ENCODE measurements at places on chromosomes 7 and 10.
A peak's percentile ranks its signal among the peaks of the same experiment; 100 is the strongest.

DNA sequence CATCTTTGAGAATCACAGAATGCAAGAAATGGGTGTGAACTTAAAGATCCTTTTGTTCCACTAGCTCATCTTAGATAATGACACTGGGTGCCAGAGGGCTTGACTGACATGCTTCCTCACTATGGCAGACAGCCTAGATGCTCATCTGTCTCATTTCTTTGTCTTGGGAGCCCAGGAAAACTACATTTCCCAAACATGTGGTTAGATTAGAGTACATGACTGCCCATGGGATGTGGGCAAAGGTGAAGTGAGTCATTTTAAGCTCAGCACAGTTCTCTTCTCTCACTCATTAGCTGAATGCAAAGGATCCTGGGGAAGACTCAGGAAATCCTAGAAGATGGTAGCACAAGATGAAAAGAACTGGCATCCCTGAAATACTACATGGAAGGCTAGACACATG is 32.5 kb upstream of the TBX20 start:
- no peak for DNase-seq

GRCh38 chr10:32985775-32986350 is 27.8 kb upstream of the ITGB1 start:
- DNase-seq, result no peak

- no peak for DNase-seq
These were observed 119.9 kb downstream of the LRRC18 start for GRCh38 chr10:48819783-48820182.

GRCh38 chr7:2162959-2163358 is 69.8 kb downstream of the MAD1L1 start:
- DNase-seq, result no peak

GRCh38 chr10:30493609-30494530 is 59.9 kb downstream of the MAP3K8 start:
- no peak for DNase-seq

DNA sequence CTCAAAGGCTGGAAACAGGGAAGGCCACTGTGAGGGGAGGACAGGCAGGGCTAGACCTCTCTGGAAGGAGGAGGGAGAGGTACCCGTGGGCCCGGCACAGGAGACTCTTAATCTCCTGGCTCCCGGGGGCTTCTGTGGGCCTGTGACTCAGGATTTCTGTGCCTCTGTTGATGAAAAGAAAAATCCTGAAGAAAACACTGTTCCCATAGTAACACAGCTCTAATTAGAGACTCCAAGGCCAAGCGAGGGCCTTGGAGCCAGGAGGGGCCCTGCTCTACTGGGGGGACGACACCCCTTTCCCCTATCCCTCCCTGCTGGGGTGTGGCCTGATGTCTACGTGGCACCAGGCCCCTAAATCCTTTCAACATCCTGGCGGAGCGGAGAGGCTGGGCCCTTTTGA is 174.1 kb upstream of the TNRC18 start:
- DNase-seq, result no peak

GRCh38 chr7:15963206-15963605 is 276.7 kb upstream of the MEOX2 start:
- DNase-seq, result no peak

DNA sequence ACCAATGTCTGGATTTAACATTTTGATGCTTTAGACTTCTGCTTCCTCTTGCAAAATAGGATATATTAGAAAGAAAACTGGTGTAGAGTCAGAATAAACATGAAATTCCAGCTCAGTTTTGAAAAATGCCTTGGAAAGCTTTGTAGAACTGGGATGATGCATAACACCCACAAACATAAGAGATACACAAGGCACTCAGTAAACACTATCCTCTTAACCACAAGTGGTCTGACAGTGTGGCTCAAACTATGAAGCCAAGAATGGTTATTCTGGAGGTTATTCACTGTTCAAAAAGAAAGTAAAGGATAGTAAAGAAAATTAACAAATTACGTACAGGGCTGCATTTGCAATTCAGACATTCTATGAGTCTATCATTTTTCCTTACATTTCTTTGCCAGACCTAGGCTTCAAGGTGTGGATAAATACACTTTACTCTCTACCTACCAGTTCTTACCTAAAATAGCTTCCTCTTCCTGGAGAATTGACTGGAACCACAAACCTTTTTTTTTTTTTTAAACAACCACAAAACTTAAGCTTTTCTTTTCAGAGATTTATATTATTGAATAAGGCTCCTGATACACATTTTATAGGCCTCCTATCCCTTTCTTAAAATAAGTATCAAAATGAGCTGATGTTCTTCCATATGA is 9.0 kb upstream of the RSBN1L start:
- no peak for DNase-seq

DNA sequence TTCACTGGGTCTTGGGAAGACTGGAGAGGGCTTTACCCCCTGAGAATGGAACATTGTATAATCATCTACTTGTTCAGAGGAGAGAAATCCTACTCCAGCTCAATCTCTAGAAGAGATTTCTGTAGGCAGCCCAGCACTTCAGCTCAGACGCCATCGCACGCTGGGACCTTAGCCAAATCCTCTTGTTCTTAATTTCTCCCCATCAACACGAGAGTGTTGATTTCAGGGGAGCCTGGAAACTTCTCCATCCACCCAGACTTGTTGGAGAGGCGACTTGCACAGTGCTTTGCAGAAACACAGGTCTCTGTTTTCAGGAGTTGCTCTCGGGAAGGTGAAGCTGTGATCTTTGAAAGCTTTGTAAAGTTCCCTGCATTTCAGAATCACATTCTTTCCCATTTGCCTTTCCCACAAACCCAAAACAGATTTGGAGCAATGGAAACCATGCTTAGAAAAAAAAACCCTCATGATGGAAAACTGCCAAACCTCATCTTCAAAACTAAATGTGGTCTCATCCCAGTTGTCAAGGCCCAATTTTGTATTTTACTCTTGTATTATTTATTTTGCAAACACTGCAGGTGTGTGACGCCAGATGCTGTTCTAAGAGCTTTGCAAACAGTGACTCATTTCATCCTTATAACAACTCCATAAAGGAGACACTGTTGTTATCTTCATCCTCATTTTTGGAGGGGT is 60.9 kb downstream of the CALML3 start:
- no peak for DNase-seq

DNA sequence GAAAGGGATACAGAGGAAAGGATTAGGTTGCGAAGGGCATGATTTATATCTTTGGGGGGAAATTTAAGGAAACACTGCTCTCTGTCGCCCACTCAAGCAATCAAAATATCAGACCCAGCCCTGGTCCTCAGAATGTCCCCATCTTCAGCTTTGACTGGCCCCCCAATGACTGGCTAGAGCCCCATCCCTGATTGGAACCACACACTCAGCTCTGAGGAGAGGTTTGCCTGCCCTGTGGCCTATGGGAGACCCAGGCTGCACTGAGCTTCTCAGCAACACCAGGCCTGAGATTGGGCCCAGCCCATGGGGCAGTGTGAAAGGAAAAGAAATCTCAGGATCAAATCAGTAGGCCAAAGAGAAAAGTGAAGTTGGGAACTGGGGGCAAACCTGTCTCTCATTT is 69.5 kb downstream of the ADCYAP1R1 start:
- DNase-seq, result no peak

- no peak for DNase-seq
These were observed 192.9 kb upstream of the MBL2 start for GRCh38 chr10:52965509-52965908.

- DNase-seq, result peak; percentile 4
These were observed 338.0 kb upstream of the KIAA1217 start for GRCh38 chr10:23870651-23871610.

DNA sequence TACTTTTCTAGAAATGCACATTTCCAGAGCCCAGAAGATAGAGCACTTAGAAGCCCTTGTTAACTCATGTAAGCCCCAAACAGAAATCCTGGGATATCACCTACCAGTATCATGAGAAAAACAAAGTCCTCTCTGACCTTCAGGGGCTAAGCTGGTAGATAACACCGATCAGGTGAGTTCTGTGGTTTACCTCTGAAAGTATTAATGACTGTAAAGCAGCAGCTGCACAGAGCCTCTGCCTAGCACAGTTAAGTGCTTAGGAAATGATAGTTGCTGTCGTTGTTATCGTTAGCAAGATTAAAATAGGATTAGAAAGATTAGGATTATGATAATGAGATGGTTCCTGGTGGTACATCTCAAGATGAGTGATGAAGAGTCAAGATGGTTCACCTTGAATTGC is 64.9 kb downstream of the PLXNA4 start:
- DNase-seq, result no peak

DNA sequence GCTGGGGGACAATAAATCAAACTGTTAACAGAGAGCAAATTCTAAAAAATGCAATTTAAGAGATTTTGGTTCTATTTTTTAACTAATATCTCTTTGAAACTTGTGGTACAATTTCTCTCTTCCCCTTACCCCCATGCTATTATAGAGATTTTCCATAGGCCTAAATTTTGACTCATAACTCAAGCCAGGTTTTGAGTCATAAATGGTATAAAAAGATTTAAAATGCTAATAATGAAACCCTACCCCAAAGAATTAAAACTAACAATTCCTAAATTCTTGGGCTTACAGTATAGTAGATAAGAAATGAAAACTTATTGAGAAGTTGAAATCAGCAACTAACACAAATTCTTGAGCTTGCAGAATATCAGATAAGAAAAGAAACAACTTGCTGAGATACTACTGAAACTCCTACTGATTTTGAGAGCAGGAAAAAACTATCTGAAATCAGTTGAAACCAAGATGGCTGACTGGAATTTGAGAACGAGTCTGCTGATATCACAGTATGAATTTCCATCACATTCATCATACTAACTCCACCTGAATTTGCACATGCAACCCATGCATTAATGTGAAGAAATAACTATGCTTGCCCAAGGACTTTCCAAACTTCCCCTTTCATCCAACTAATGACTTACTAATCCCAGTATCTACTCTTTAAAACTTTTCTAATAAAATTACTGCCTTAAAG is 36.3 kb downstream of the POT1 start:
- DNase-seq, result no peak

All from GM23338 (cell line).